ENCODE measurements at places on chromosomes 1 and 21. TPM values are rescaled to one million over a fixed set of nuclear protein-coding genes. Genes with fewer than 3 reads are reported as not detected.

ANGPTL7 gene
- not detected for total RNA-seq

FAM78B gene
- 1.2 TPM for total RNA-seq

KRTAP7-1 gene
- not detected for total RNA-seq

USH2A gene
- total RNA-seq, result not detected

MAP3K21 gene
- total RNA-seq, result 2.4 TPM

TAS1R3 gene
- 0.32 TPM for total RNA-seq

OBSCN gene
- 22.1 TPM for total RNA-seq

HES3 gene
- not detected for total RNA-seq

HTR6 gene
- total RNA-seq, result not detected

CHRM3 gene
- total RNA-seq, result not detected

KCNK1 gene
- total RNA-seq, result 5.4 TPM

HES5 gene
- total RNA-seq, result not detected

SDCCAG8 gene
- 25.4 TPM for total RNA-seq

HAO2 gene
- not detected for total RNA-seq

NCDN gene
- total RNA-seq, result 31.8 TPM

HFM1 gene
- total RNA-seq, result not detected

FCGR3A gene
- not detected for total RNA-seq

TMEM61 gene
- total RNA-seq, result 0.16 TPM

PTGFR gene
- total RNA-seq, result not detected

PIGP gene
- 23.7 TPM for total RNA-seq

HHAT gene
- 0.43 TPM for total RNA-seq

NPR1 gene
- total RNA-seq, result not detected

BRINP2 gene
- not detected for total RNA-seq

OPTC gene
- total RNA-seq, result not detected

FCGR2B gene
- total RNA-seq, result not detected

B4GALT3 gene
- total RNA-seq, result 57.6 TPM

HIVEP3 gene
- 34.2 TPM for total RNA-seq

C4BPA gene
- total RNA-seq, result not detected

LCE3E gene
- not detected for total RNA-seq

C2CD4D gene
- 1.3 TPM for total RNA-seq

UQCRH gene
- total RNA-seq, result 262 TPM

FTCD gene
- 0.23 TPM for total RNA-seq

NHLH1 gene
- 0.32 TPM for total RNA-seq

FMO3 gene
- not detected for total RNA-seq

MPZ gene
- 4.0 TPM for total RNA-seq

CHI3L1 gene
- not detected for total RNA-seq

PADI4 gene
- not detected for total RNA-seq

RABGGTB gene
- 230 TPM for total RNA-seq

C1orf167 gene
- not detected for total RNA-seq

OSCP1 gene
- 0.59 TPM for total RNA-seq

KRTAP21-2 gene
- total RNA-seq, result not detected

All from activated T-helper 2 cell treated with anti-CD3 and anti-CD28 coated beads, Interferon-gamma antibody, Interleukin-2, Interleukin-4, amounts not matched to agents 10 μg/mL and 5 μg/mL and 100 μg/mL, durations not matched to agents 14 hours and 24 hours and 36 hours (primary cell).